ENCODE measurements at places on chromosomes 5 and 9. TPM values are rescaled to one million over a fixed set of nuclear protein-coding genes. Genes with fewer than 3 reads are reported as not detected.

The EIF4EBP3 gene
- total RNA-seq: 1.5 TPM

The MCIDAS gene
- total RNA-seq: not detected

The GLDC gene
- total RNA-seq: 0.58 TPM

The ATP10B gene
- total RNA-seq: not detected

The SV2C gene
- not detected for total RNA-seq

The LRRC26 gene
- total RNA-seq: not detected

The PCDHB12 gene
- 0.15 TPM for total RNA-seq

The PCDHA9 gene
- under 0.01 TPM for total RNA-seq

The GRIA1 gene
- total RNA-seq: 0.50 TPM

The ST8SIA4 gene
- total RNA-seq: 0.29 TPM

The NFIB gene
- 40.7 TPM for total RNA-seq

The PCDHGA12 gene
- total RNA-seq: 26.0 TPM

The CDO1 gene
- 9.0 TPM for total RNA-seq

The RRAGA gene
- 65.5 TPM for total RNA-seq

The ALDH1A1 gene
- total RNA-seq: 10.8 TPM

The ATP6V0E1 gene
- total RNA-seq: 350 TPM

The LECT2 gene
- not detected for total RNA-seq

The PURA gene
- total RNA-seq: 18.2 TPM

The SPATA31C1 gene
- not detected for total RNA-seq

Measured in smooth muscle cell of trachea (primary cell).